Parietal lobe (tissue), 2 donors: ENCODE measurements at places on chromosomes 1 and 21. TPM values are rescaled to one million over a fixed set of nuclear protein-coding genes. Genes with fewer than 3 reads are reported as not detected.

Gene RNF187
- 43.2 TPM for total RNA-seq

Gene SON
- 240 TPM for total RNA-seq

Gene PRELP
- total RNA-seq, result under 0.01 TPM

Gene POGK
- 67.6 TPM for total RNA-seq

Gene S100A7A
- total RNA-seq, result not detected

Gene SLC45A3
- 3.8 TPM for total RNA-seq

Gene SMCP
- not detected for total RNA-seq

Gene WLS
- total RNA-seq, result 45.4 TPM

Gene PLEKHA6
- total RNA-seq, result 20.3 TPM

Gene DDX20
- 23.8 TPM for total RNA-seq

Gene KRTAP19-1
- not detected for total RNA-seq
